ENCODE measurements at places on chromosomes 5 and 9.
A peak's percentile ranks its signal among the peaks of the same experiment; 100 is the strongest.

DNA sequence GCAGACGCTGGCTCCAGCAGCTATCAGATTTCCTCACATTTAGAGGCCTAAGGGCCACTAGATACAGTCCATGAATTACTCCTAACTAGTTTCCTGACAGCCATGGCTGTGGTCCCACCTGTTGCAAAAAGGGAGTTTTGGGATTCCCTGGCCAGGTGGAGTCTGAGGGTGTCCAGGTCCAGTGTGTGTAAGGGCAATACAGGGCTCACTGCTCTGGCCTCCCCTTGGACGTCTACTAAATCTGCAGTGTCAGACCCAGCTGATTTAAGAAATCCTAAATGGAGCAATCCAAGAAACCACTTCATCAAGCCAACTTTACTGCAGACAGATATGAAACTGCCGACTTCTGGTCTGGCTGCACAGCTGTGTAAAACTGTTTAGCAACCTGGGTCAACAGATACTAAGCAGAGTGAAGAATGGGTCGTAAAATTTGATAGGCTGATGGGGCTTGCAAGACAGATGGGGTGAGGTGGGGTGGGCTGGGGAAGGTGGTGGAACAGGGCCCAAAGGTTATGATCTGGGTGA, 116.4 kb downstream of the GADD45G start:
- no peak for DNase-seq

- DNase-seq: no peak
Observed at GRCh38 chr5:91635950-91636734, 253.0 kb upstream of the ARRDC3 start.

GRCh38 chr5:143244000-143244736, 159.3 kb downstream of the NR3C1 start:
- DNase-seq: no peak

DNA sequence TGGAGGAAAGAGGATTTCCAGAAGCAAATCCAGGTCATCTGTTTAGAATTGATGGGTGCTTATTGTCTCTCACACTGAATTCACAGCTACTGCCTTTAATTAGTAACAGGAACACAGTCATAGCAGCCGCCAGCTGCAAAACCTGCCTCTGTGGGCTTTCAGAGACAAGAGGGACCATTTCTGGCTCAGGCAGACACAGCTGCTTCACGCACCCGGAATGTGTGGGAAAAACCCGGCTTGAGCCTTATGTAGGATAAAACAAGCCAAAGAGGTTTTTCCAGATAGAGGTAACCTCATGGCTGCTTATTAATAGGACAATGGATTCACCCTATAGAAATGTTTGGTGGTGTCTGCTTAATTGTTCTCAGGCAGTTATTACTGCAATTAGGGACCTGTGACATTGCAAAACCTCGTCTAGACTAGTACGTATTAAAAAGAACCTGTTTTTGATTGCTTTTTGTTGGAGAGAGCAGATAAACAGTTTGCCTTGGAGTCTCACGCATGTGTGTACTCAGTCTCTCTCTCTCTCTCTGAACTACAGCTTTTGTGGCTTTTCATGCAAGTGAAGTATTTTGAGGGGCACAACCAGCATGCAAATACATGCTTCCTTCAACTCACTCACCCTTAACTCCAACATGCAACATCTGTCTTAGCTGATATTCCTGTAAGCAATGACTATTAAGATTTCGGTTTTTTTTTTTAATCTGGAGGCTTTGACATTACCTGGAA, 302.7 kb downstream of the PLK2 start:
- DNase-seq: peak; percentile 18

- DNase-seq: no peak
Observed at GRCh38 chr9:91310037-91310436, 51.7 kb downstream of the AUH start.

- no peak for DNase-seq
Observed at GRCh38 chr5:93884254-93884653, 142.9 kb upstream of the POU5F2 start.

GRCh38 chr5:103397739-103398581, 139.4 kb downstream of the MACIR start:
- DNase-seq: no peak

- DNase-seq: peak; percentile 72
Observed at GRCh38 chr5:63959177-63959982, 2.9 kb downstream of the HTR1A start.

DNA sequence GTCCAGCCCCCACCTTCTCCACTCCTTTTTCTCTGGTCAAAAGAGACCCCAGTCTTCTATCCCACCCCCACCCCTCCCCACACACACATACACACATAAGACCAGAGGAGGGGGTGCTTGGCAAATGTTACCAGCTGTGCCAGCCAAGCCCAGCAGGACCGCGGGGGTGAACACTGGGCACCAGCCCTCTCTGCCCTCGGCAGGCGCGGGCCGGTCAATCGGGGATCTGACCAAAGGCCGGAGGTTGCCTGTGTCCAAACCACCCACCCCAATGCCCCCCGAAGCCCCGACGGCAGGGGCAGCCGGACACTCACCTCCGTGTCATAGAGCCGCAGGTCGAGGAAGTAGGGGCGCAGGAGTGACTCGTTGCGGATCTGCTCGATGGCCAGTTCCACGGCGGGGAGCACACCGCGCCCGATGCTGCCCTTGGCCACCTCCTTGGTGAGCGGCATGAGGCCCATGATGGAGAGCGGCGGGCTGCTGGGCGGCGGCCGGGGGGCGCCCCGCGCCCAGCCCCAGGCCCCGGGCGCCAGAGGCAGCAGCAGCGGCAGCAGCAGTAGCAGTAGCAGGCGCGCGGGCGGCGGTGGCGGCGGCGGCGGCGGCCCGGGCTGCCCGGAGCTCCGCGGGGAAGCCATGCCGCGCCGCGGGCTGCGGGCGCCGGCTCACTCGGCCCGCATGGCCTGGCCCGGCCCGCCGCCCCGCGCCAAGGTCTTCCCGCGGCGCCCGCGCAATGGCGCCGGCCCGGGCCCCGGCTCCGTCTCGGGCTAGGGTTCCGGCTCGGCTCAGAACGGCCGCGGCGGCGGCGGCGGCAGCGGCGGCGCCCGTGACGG, 417 bp downstream of the GABBR2 start:
- no peak for DNase-seq

- no peak for DNase-seq
Observed at GRCh38 chr9:129584136-129584535, 36.8 kb downstream of the C9orf50 start.

DNA sequence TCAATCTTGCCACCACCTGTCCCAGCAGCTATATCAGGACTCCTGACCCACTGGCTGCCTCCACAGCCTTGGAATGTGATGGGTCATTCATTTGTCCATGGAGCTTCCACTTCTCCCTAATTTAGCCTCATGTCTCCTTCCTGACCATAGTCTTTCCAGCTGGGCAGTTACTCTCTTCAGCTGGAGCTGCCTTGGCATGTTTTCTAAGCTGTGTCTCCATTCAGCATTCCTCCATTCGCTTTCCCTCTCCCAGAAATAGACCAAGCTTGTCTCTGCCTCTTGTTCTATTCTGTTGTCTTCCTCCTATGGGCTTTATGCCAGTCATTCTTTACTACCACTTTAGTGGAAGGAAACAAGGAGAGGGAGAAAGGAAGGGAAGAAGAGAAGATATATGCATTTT, 5.3 kb upstream of the CTXN3 start:
- DNase-seq: no peak

- DNase-seq: no peak
Observed at GRCh38 chr5:74865256-74865803, 857 bp downstream of the FAM169A start.

DNA sequence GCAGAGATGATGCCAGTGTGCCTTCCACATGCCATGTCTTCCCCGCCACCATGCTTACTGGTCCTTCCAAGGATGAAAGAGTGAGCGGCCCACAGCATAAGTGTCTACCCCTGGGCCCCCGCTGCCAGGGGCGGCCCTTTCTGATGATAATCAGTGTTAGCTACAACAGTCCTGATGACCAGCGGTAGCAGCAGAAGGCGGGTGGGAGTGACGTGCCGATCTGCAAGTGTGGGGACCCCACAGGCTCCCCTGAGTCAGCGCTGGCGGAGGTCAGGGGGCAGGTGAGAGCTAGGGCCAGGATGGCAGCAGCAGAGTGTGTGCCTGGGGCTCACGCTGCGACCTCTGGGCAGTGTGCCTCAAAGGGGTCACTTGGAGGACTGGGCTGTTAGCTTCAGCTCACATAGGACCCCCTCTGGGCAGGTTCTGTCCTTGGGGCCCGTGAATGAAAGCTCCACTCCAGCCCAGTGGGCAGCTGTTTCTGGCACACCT, 80.4 kb downstream of the HMCN2 start:
- no peak for DNase-seq

DNA sequence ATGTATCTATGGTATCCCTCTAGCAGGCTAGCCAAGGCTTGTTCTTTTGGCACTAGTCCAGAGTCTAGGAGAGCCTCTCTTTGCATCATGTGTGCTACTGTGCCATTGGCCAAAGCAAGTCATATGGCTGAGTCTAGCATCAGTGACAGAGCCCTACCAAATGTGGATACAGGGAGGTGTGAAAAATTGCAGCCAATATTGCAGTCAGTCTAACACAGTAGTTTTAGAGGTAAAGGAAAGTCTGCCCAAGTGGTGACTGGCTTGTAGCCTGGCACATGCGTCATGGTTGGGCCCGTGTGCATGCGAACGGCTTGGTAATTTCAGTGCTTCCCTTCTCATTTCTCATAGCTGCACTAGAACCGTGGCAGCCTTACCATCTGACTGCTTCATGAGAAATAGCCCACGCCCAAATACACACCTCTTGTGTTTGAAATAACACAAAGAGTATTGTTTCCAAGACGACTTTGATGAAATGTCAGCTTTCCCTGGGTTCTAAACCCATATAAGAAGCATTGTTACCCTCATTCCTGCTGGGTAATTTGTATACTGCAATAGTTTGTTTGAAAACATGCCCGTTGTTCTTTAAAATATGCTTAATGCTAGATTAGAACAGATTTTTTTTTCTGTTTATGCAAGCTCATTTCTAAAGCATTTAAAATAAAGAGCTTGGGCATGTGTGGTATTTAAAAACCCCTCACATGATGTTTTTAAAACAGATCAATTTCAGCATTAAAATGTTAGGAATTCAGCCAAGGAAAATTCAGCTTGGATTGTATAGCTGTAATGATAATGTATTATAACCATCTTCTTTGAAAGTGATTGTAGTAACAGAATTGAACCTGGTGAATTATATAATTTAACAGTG, 113.2 kb downstream of the TLE4 start:
- DNase-seq: no peak

GRCh38 chr9:75140261-75140660, 51.9 kb downstream of the OSTF1 start:
- no peak for DNase-seq

- no peak for DNase-seq
Observed at GRCh38 chr9:7336356-7337065, 463.1 kb downstream of the DMAC1 start.

- DNase-seq: no peak
Observed at GRCh38 chr9:135971892-135972291, 10.7 kb upstream of the UBAC1 start.

- no peak for DNase-seq
Observed at GRCh38 chr9:3906437-3907213, 380.8 kb upstream of the RFX3 start.

GRCh38 chr9:122131401-122132001, 28.1 kb downstream of the NDUFA8 start:
- DNase-seq: no peak
